ENCODE measurements at places on chromosomes 16 and 17.
A peak's percentile ranks its signal among the peaks of the same experiment; 100 is the strongest.

DNA sequence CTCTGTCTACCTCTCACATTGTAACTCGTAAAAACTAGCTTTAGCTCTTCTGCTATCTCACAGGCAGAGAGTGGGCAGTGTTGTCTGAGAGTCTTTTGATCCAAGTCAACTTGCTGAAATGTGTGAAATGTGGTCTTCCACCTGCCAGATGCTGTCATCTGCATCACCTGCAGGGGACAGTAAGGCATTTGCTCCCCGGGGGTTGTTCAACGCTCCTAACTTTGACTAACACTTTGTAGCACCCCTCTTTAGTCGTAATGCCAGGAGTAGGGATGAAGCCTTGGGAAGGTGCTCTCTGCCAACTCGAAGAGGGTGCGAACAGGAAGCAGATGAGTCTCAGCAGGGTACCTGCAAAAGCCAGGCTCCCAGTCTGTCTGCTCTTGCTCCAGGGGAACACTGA lies 36.1 kb downstream of the SNX11 start:
- DNase-seq, result no peak

- peak; percentile 68 for DNase-seq
Measured at GRCh38 chr17:48546924-48547807, 2.3 kb upstream of the HOXB2 start.

GRCh38 chr16:77536809-77537208 lies 102.0 kb upstream of the ADAMTS18 start:
- DNase-seq, result no peak

- DNase-seq, result peak; percentile 58
Measured at GRCh38 chr16:74309789-74310781, 13.5 kb downstream of the PSMD7 start.

GRCh38 chr17:42783791-42784138 lies 3.4 kb downstream of the WNK4 start:
- DNase-seq, result no peak

- no peak for DNase-seq
Measured at GRCh38 chr16:19967561-19967960, 82.9 kb upstream of the GPRC5B start.

DNA sequence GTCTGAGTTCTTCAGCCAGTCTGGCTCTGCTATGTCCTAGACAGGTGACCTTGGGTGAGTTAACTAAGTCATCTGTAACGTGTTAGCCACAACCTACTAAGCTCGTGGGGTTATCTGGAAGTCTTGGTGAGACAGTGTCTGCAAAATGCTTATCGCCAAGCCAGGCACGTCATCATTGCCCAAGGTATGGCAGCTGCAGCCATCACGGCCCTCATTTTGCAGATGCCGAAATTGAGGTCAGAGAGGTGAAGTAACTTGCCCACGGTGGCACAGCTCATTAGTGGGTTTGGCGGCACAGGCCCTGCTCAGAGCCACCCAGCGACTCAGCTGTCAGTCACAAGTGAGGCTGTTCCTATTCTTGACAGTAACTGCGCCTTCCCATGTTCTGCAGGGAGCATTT lies 79.8 kb downstream of the CMIP start:
- DNase-seq, result no peak

DNA sequence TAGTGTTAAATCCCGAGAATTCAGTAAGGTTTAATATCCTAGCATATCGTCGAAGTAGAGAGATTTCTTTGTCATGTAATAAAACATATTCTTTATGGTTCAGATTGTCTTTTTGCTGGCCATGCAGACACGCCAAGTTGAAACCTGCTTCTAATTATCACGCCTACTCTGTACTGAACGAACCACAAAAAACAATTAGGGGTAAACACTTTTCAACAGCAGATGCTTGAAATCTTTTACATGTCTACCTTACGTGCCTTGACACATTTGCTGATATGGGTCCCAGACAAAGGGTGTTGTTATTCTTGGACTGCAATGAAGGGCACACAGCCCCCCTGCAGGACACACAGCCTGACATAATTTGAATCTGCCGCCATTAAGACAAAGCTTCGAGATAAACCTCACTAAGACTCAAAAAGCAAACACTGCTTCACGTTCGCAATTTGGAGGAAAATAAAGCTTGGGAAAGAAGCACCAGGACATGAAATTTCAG lies 13.3 kb downstream of the WIPI1 start:
- peak; percentile 69 for DNase-seq

- DNase-seq, result no peak
Measured at GRCh38 chr16:72794319-72794718, 253.6 kb downstream of the ZFHX3 start.

DNA sequence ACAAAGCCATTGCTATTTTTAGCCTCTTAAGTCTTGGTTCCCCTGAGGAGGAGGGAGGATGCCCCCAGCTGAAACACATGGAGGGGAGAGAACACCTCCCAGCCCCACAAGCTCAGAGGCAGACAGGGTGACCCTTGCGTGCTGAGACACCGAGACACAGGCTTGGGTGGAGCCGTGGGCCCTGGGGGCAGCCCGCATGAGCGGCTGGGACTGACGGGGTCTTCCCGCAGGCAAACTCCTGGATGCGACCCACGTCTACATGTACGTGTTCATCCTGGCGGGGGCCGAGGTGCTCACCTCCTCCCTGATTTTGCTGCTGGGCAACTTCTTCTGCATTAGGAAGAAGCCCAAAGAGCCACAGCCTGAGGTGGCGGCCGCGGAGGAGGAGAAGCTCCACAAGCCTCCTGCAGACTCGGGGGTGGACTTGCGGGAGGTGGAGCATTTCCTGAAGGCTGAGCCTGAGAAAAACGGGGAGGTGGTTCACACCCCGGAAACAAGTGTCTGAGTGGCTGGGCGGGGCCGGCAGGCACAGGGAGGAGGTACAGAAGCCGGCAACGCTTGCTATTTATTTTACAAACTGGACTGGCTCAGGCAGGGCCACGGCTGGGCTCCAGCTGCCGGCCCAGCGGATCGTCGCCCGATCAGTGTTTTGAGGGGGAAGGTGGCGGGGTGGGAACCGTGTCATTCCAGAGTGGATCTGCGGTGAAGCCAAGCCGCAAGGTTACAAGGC lies 9.8 kb downstream of the SLC16A3 start:
- DNase-seq, result peak; percentile 77

GRCh38 chr16:50685462-50686063 lies 4.5 kb upstream of the SNX20 start:
- no peak for DNase-seq

DNA sequence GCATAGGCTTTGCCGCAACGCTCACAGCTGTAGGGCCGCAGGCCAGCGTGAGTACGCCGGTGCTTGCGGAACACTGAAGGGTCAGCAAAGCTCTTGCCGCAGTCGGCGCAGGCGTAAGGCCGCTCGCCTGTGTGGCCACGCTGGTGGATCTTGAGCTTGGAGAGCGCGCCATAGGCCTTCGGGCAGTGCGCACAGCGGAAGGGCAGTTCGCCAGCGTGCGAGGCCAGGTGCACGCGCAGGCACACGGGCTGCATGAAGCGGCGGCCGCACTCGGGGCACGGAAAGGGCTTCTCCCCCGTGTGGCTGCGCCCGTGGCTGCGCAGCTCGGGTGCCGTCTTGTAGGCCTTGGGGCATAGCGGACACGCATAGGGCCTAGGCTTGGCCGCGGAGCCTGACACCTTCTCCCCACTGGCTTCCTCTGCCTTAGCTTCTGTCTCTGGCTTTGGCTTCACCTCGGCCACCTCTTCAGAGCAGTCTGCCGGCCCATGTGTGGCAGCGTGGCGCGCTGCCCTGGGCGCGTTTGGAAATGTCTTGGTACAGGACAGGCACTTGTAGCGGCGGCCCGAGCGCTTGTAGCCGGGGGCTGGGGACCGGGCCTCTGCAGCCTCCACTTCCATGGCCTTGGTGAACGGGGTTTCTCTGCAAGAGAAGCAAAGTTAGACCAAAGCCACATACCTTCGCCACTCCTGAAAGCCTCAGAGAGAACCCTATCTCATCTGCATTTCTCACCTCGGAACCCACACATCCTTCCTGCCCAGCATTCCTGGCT lies 10.0 kb downstream of the ZNF668 start:
- no peak for DNase-seq

GRCh38 chr16:21526923-21527807 lies 72.2 kb upstream of the METTL9 start:
- no peak for DNase-seq

- no peak for DNase-seq
Measured at GRCh38 chr17:39484178-39484577, 22.9 kb downstream of the CDK12 start.

DNA sequence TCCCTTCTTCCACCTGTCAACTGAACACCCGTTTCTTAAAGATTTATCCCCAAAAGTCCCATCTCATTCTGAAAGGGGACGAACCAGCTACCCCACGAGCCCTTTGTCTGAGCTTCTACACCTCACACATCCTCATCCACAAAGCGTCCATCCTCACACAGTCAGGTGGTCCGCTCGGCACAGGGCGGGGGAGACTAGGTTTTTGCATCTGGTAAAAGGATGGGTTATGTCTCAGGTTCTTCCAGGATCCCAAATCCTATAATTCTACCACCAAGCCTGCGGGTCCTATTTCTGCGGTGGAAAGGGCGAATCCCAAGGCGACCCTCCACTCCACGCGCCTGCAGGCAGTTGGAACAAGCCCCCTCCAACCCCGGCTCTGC lies 458 bp downstream of the GFOD2 start:
- DNase-seq, result no peak

GRCh38 chr17:6695051-6695450 lies 18.1 kb downstream of the SLC13A5 start:
- DNase-seq, result no peak

DNA sequence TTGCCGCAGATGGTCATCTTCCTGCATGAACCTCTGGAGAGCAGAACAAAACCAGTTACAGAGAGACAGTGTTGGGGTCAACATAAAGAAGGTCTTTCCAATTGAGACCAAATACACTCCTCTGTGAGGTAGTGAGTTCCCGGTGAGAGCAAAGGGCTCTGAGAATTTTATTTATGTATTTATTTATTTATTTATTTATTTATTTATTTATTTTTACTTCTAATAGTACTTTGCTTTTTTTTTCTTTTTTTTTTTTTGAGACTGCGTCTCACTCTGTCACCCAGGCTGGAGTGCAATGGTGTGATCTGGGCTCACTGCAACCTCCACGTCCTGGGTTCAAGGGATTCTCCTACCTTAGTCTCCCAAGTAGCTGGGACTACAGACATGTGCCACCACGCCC lies 12.1 kb upstream of the COTL1 start:
- no peak for DNase-seq

- DNase-seq, result no peak
Measured at GRCh38 chr16:88539261-88539651, 30.9 kb upstream of the ZC3H18 start.

DNA sequence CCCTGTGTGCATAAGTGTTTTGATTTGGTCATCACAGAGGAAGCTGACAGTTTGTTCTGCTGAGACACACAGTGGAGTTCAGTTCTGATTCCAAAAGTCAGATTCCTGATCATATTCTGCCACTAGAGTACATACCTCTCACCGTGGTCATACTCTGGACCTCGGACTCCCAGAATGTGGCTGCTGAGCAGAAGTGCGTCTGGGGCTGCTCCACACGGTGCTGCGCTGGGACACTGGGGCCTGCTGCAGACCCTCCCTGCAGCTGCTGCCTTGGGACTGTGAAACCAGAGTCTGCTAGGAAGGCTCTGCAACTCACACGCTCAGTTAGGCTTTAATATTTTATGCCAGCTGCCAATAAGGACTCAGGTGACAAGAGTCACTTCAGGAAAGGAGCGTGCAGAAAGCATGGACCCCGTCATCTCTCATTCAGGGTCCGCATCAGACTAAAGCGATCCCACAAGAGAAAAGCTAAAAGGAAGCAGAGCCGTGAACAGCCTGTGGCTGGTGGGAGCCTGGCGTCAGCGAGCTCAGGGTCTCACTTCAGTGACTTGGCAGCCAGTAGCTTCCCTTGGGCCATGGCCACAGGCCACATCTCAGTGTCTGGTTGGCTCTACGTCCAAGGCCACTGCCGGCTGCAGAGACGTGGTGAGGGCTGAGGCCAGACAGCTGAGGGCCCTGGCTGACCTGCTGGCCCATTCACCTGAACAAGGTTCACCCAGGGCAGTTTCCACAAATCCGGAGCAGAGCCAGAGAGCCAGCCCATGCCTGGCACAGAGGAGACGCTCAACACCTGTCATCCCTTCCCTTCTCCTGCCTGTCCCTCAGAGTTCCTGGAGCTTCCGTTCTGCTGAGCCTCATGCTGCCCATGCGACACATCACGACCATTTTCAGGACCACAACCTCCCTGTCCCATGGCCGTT lies 24.7 kb upstream of the KIFC3 start:
- DNase-seq, result no peak

DNA sequence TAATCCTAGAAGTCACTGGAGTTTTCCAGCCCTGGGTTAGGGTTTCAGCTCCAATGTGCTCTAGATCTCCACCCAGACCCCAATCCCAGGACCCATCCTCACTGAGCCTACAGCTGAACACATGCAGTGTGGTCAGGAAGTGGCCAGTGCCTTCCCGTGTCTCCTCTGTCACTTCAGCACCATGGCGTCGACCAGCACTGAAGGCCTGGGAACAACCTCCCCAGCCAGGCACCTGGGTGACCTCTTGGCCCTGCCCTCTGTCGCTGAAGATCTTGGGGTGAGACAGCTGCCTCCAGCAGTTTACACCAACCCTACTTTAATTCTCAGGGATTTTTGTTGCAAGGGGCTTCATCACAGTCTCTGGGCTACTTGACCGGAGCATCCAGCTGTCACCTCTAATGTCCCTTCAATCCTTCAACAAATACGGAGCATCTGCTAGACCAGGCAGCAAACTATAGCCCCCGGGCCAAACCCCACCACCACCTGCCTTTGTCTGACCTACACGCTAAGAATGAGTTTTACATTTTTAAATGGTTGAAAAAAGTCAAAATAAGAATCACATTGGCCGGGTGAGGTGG lies 18.0 kb upstream of the GSG1L start:
- DNase-seq, result no peak

- no peak for DNase-seq
Measured at GRCh38 chr16:88747588-88748301, 37.3 kb downstream of the PIEZO1 start.

- no peak for DNase-seq
Measured at GRCh38 chr16:29804020-29804419, 2.3 kb upstream of the MAZ start.

DNA sequence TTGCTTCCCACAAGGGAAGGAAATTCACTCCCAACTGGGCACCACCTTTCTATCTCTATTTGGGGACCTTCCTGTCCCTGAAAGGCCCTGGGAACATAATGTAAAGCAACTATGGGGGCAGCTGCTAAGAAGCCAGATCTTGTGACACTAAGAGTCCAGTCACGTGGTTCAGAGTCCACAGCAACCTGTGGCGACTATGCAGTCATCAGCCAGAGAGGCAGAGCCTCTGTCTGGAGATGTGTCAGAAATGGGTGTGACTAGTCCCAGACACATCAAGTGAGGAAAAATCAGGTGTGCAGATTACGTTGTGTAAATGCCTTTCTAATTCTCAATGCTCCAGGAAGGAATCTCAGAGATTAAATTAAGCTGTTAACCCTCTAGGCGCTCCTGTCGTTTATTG lies 26.6 kb upstream of the SKAP1 start:
- DNase-seq, result no peak

GRCh38 chr17:50452630-50453300 lies 15.9 kb downstream of the CHAD start:
- DNase-seq, result peak; percentile 21
